ENCODE measurements at places on chromosomes 5 and 9. TPM values are rescaled to one million over a fixed set of nuclear protein-coding genes. Genes with fewer than 3 reads are reported as not detected.
A peak's percentile ranks its signal among the peaks of the same experiment; 100 is the strongest.

GRCh38 chr5:125607018-125607417 lies 816.2 kb upstream of the GRAMD2B start:
- no peak for DNase-seq

GRCh38 chr9:18749711-18750110 lies 275.8 kb downstream of the ADAMTSL1 start:
- DNase-seq: no peak

DNA sequence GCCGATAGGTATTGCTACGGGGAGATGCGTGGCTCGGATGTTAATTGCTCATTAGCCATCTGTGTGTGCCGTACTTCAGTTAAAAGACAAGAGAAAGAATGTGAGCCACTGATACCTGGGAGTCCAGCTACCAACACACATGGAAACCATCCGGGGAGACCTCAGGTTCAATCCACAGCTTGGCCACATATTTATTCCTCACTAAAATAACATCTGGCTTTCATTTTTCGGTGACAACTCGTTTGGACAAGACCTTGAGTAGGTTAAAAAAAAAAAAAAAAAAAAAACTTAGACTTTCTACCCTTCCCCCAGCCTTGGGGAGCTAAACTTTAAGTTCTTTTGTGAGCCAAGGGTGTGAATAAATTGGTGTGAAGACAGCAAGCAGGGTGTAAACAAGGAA lies 84.1 kb downstream of the SLIT3 start:
- no peak for DNase-seq

GRCh38 chr9:133737071-133737773 lies 930 bp downstream of the SARDH start:
- peak; percentile 64 for DNase-seq

GRCh38 chr9:14080959-14081542 lies 232.9 kb downstream of the NFIB start:
- no peak for DNase-seq

DNA sequence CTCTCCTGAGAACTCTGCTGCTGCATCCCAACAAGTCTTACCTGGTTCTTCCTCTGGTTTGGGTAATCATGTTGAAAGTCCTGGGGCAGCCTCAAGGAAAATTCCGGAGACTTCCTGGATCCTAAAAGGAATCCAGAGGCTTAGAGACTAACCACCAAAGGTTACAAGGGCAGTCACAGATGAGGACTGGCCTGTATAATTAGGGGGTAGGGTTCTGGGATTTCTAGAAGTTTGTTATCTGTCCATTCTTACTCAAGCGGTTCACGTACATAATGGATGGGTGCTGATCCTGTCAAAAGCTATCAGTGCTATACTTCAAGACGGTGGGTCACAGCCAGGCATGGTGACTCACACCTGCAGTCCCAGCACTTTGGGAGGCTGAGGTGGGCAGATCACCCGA lies 51.4 kb upstream of the EPB41L4B start:
- no peak for DNase-seq

DNA sequence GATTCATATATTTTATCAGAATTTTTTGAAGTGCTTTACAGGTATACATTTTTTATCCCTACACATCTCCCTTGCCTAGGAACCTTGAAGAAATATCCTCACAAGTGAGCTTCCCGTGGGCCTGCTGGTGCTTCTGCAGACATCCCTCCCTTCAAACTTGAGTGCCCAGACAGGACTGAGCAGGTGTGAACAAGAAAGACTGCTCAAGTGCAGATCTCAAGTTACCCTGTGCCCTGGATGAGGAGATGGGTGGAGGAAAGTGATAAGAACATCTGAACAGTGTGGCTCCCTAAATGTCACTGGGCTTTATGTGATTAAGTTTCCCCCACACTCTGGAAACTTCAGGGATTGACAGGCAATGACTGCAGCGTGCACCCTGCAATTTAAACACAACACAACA lies 209.8 kb downstream of the TLE1 start:
- DNase-seq: no peak

Gene SGCD
- 83.1 TPM for total RNA-seq

Gene NEURL1B
- 19.7 TPM for total RNA-seq

Gene HBEGF
- total RNA-seq: 73.9 TPM

Gene KIF20A
- total RNA-seq: 0.16 TPM

Gene SLC45A2
- 0.16 TPM for total RNA-seq

Gene SPAAR
- total RNA-seq: 4.0 TPM

All from cardiac septum (tissue), 1 donor.